Stimulated activated naive CD8-positive, alpha-beta T cell treated with anti-CD3 and anti-CD28 coated beads, Interleukin-15, Interleukin-2, amounts not matched to agents 100 U/mL and 50 U/mL, for 24 hours (primary cell): ENCODE measurements at places on chromosomes 12 and 14.

DNA sequence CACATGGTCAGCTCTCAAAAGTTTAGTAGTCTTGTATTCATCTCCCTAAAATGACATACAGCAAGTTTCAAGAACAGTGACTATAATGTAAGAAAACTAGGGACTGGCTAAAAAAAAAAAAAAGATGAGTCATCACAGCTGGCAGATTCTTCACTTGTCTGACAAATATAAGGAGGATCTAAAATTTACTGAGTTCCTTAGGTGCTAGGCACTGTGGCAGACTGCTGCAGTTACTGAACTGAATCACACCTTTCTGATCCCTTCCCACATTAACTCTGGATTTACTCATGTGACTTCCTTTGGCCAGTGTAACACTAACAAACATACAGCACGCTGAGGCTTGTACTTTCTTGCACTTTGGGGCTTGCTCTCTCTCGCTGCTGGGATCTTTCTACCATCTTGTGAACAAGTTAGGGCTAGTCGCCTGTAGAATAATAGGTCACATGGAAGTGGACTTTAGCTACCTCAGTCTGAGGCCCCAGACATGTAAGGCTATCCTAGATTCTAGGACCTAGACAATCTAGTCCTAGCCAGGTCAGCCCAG lies 32.1 kb downstream of the BAZ1A start:
- DNase-seq = no peak

GRCh38 chr12:113137861-113138783 lies 2.6 kb upstream of the RASAL1 start:
- no peak for DNase-seq

GRCh38 chr14:59529189-59529588 lies 44.9 kb downstream of the JKAMP start:
- DNase-seq = no peak

- no peak for DNase-seq
Measured at GRCh38 chr12:123337070-123337469, 27.6 kb downstream of the SBNO1 start.

GRCh38 chr14:52342849-52343596 lies 28.9 kb downstream of the PTGER2 start:
- no peak for DNase-seq

DNA sequence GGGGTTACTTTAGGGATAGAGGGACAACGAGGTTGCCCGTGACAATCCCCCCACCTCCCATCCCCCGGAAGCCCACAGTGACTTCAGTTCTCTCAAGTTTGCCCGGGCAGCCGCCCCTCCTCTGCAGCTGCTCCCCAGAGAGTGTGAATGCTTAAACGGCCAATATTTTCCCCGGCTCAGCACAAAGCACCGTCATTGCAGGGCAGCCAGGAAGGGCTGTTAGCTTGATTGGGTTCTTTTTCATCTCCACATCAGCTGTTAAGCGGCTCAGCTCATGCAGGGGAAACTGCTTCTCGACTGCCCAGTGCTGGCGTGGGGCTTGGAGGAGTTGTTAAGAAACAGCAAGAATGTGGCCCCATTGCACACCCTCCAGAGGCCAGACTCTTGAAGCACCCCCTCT lies 120.5 kb upstream of the NCOR2 start:
- DNase-seq = peak; percentile 23

- DNase-seq = no peak
Measured at GRCh38 chr12:104846056-104846767, 111.9 kb downstream of the SLC41A2 start.

DNA sequence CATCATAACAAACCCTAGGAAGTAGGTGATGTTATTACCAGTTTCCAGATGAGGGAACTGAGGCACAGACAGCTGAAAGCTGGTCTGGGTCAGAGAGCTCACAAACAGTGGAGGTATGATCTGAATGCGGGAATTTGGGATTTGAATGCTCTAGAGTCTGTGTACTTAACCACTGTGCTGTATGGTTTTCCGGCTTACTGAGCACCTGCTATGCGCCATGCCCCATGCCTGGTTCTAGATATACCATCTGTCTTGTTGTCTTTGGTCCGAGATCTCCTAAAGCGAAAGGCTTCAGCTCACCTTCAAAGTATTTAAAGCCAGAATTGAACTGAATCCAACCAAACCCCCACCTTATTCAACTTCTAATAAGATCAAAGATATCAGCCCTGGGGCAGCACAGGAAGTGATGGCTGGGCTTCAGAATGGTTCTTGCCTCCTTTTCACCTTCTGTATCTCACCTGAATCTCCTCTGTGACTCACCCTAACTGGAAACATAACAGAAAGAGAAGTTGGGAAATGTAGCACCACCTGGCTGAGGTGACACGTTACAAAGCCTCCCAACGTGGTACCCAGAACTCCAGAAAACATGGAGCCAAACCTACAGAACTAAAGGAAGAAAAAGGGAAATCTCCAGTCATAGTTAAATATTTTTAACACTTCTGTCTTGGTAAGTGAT lies 54.3 kb downstream of the PRMT8 start:
- no peak for DNase-seq

DNA sequence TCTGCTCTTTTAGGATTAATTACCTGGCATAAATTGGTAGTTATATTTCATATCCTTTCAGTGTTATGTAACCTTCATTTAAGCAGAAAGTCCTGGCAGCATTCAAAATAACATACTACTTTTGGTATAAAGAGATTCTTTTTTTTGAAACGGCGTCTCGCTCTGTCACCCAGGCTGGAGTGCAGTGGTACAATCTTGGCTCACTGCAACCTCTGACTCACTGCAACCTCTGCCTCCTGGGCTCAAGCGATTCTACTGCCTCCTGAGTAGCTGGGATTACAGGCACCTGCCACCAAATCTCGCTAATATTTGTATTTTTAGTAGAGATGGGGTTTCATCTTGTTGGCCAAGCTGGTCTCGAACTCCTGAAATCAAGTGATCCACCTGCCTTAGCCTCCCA lies 9.2 kb downstream of the KTN1 start:
- no peak for DNase-seq

GRCh38 chr14:89379891-89380820 lies 36.9 kb downstream of the FOXN3 start:
- DNase-seq = no peak
